ENCODE measurements at places on chromosomes 16 and 17.

DNA sequence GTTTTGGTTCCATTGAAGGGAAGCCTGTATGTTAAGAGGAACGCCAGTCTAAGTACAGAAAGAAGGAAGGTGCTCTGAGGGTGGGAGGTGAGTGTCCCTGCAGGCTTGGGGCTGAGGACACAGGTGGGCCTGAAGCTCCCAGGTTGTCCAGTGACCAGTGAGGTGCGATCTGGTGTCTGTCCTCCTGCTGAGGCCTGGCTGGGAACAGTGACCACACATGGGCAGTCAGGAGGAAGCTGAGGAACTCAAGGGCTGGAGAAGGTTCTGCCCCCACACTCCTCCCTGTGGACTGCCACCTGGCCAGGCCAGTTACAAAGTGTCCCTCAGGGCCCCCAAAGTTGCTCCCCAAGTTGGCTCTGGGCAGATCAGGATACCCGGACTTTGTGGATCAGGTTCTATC lies 102.1 kb downstream of the N4BP1 start:
- DNase-seq: no peak

DNA sequence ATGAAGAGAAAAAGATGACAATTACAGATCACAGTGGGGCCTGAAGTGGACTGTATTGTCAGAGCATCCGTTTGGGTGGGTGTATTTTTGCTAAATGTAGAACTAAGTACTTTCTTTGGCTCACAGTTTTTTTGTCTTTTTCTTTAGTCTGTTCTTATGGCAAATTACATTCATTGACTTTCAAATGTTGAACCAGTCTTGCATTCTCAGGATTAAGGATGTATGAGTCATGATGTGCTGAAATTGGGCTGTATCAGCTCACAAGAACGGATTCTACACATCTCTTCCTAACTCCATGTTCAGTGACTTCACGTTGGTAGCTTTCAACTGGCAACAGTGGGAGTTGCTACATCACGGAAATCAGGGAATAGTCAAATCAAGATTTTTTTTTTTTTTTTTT lies 66.5 kb downstream of the TEX2 start:
- DNase-seq: no peak

- DNase-seq: no peak
These were observed 6.0 kb downstream of the HELZ start for GRCh38 chr17:67238991-67239390.

GRCh38 chr16:7805686-7806396 lies 473.2 kb downstream of the RBFOX1 start:
- DNase-seq: no peak

- peak; percentile 31 for DNase-seq
These were observed 33.5 kb upstream of the BCO1 start for GRCh38 chr16:81204798-81205680.

- peak; percentile 41 for DNase-seq
These were observed 21.2 kb downstream of the SMG6 start for GRCh38 chr17:2282297-2282873.

GRCh38 chr17:58488428-58488890 lies 251 bp upstream of the HSF5 start:
- DNase-seq: no peak

- no peak for DNase-seq
These were observed 10.7 kb upstream of the CACNG1 start for GRCh38 chr17:67033613-67034012.

DNA sequence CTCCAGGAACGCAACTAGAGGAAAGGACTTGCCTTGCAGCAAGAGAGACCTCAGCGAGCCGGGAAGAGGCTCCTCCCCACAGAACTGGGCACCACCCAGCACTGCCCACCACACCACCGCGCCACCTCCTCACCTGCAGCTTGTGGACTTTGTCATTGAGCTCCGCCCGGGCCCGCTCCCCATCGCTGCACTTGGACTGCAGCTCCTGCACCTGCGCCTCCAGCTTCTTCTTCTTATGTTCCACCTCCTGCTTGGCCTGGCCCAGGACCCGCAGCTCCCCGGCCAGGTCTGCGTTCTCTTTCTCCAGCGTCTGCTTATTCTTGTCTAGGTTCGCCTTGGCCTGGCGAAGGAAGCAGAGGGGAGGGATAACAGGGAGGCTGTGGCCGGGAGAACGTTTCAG lies 76.7 kb downstream of the NDE1 start:
- no peak for DNase-seq

DNA sequence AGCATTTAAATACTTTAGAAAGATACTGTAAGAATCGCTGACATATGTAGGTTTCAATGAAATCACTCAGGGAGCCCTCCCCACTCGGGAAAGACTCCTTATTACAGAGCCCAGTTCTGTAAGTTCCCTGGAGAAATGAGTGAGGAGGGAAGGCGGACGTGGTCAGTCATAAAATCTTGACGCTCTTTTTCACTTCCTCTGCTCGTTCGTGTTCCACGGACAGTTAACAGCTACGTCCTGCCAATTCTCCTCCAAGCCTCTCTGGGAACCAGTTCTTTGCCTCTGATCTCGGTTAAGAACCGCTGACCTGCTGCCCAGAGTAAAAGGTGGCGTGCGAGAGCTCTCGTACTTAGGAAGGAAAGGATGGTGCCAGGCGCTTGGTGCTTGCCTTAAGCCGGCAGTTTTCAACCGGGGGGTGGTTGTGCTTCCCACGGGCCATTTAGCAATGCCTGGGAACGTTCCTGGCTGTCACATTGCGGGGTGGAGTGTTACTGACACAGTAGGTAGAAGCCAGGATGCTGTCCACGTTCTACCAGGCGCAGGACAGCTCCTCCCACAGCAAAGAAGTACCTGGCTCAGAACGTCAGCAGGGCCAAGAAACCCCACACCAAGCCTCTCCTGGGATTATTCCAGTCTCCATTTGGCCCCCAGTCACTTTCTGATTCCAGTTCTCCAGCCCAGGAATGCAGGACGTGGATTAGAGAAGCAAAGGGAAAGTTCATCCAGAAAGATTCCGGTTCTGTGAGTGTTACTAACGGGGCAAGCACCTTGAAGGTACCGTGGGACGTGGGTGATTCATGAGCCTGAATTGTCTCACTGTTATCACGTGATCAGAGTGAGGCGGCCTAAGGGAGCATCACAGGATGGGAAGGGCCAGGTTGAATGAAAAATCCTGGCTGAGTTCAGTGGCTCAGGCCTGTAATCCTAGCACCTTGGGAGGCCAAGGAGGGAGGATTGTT lies 87.7 kb downstream of the MRM3 start:
- no peak for DNase-seq

- no peak for DNase-seq
These were observed 5.5 kb downstream of the CCDC182 start for GRCh38 chr17:57739402-57740234.

- DNase-seq: no peak
These were observed 2.1 kb upstream of the NRN1L start for GRCh38 chr16:67882374-67883145.

GRCh38 chr16:71414038-71414437 lies 27.8 kb downstream of the TLE7 start:
- DNase-seq: no peak

DNA sequence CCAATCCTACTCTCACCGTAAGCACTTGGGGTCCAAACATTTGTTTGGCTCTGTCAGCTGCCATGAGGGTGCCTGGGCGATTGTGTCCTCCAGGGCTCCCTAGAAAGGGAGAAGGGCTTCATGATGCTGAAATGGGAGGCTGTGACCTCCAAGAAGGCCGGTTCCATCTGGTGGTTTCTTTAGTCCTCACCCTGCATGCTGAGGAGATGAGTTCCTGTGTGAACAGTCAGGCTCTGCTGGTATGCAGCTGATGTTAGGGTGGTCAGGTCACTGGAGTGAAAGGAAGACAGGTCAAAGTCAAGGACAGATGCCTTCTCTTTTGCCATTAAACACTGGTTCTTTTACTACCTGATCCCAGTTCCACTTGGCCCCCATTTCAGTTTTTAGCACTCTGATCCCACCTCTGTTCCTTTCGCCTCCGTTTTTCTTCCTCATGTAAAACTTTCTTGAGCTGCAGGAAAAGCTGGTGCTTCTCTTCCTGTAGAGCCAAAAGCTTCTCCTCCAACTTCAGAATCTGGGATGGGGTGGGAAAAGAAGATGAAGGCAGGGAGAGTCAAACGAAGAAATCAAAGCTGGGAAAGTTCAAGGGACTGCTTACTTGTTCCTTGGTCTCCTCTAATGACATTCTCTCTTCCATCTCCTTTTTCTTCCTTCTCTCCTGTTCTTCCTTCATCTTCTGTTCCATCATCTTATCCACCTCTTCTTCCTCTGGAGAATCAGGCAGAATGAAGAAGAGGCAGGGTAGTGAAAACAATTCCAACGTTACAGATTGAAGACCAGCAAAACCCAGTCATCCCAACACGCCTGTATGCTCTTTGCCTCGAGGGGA lies 1.1 kb downstream of the GPS2 start:
- DNase-seq: no peak

DNA sequence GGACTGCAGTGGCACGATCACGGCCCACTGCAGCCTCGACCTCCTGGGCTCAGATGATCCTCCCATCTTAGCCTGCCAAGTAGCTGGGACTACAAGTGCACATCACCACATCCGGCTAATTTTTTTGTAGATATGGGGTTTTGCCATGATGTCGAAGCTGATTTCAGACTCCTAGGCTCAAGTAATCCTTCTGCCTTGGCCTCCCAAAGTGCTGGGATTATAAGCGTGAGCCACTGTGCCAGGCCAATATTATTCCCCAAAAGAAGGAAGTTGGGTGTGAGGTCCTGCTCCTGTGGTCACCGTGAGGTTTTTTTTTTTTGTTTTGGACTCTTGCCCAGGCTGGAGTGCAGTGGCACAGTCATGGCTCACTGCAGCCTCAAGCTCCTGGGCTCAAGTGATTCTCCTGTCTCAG lies 1.5 kb downstream of the AMZ2 start:
- no peak for DNase-seq

DNA sequence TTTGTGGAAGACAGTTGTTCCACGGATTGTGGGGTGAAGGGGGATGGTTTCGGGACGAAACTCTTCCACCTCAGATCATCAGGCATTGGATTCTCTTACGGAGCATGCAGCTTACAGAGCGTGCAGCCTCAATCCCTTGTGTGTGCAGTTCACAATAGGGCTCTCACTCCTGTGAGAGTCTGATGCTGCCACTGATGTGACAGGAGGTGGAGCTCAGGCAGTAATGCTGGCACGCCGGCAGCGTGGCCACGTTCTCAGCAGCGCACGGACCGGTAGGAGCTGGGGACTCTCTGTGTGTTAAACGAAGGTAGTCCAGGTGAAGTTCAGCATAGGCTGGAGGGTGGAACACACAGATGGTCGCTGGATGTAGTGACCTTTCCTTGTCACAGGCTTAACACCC lies 37.8 kb downstream of the SEC14L1 start:
- DNase-seq: no peak

GRCh38 chr17:27533874-27534815 lies 77.9 kb downstream of the KSR1 start:
- no peak for DNase-seq

- no peak for DNase-seq
These were observed at the start of gene KRT25 for GRCh38 chr17:40755231-40755630. Gene KRT25 (minus strand): TSS chr17:40755331. CDS start chr17:40755271, 60 bp downstream.

GRCh38 chr17:7888184-7888920 lies at the start of gene CHD3:
Gene CHD3 (plus strand): TSS chr17:7888789. CDS start chr17:7889001, 212 bp downstream.
- no peak for DNase-seq

DNA sequence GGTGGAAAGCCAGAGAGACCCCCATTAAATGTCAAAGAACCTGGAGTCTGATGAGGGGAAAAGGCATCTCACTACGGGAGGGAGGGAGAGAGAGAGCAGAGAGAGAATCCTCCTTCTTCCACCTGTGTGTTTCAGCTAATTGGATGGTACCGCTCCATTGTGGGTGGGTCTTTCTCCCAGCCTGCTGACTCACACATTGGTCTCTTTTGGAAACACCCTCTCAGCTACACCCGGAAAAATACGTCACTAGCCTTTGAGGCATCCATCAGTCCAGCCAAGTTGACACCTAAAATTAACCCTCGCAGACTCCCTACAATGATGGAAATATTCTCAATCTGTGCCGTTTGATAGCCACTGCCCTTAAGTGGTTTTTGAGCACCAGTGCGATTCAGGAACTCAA lies 100.4 kb downstream of the ELAC2 start:
- DNase-seq: no peak

DNA sequence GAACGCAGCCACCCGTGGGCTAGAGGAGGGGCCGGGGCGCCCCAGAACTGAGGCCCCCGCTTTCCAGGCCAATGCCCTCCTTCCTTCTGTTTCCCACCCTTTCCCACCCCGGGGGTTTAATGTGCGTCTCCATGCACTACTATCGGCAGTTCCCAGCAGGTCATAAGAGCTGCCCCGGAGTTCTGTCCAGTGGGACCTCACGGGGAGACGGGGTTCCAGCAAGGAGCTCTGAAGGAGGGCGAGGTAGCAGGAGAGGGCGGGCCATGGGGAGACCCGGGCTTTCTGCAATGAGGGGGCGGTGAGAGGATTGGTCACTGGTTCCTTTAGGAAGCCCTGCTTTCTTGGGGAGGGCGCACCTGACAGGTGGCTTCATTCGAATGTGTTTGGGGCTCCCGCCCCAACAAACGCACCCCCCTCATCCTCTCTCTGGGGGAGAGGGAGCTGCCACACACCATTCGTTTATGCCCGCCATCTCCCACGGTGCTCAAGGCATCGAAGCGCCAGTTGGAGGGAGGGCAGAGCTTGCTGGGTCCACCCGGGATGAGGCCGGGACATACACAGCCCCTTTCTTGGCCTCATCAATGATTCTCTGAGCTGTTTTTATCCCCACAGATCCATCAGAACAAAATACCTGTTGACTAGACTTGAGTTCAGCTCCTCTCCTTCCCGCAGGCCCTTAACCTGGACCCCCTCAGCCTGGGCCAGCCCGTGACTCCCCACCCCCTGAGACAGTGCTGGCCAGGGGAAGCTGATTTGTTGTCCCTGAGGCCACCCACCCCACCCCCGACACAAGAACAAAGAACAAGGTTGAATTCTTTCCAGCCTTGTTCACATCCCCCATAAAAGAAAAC lies 44.1 kb downstream of the SLC7A5 start:
- no peak for DNase-seq

DNA sequence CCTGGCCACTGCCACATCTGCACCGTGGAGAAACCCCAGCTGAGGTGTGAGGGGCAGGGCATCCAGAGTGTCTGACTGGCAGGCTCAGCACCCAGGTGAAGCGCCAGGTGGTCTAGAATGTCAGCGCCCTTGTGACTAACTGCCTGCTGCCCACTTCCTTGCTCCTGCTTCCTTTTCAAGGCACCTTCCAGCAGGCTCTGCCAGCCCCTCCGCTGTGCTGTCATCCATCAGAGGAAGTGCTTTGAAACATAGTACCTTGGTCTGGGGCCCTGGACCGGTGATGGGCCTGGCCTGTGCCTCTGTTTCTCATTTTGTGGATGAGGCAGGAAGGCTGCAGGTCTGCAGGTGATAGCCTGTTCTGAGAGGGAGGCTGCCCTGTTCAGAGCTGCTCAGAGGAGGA lies 5.5 kb downstream of the SPNS2 start:
- no peak for DNase-seq

All from renal cortex interstitium (tissue), 15 donors.